Activated T-cell treated with anti-CD3 and anti-CD28 coated beads, Interleukin-2, amount 50 U/mL, for 72 hours (primary cell): ENCODE measurements at places on chromosomes 5 and 9.

- no peak for DNase-seq
Observed at GRCh38 chr5:85453026-85453349, 1068.3 kb upstream of the EDIL3 start.

GRCh38 chr9:37775216-37775919 lies 9.5 kb downstream of the EXOSC3 start:
- DNase-seq, result no peak

DNA sequence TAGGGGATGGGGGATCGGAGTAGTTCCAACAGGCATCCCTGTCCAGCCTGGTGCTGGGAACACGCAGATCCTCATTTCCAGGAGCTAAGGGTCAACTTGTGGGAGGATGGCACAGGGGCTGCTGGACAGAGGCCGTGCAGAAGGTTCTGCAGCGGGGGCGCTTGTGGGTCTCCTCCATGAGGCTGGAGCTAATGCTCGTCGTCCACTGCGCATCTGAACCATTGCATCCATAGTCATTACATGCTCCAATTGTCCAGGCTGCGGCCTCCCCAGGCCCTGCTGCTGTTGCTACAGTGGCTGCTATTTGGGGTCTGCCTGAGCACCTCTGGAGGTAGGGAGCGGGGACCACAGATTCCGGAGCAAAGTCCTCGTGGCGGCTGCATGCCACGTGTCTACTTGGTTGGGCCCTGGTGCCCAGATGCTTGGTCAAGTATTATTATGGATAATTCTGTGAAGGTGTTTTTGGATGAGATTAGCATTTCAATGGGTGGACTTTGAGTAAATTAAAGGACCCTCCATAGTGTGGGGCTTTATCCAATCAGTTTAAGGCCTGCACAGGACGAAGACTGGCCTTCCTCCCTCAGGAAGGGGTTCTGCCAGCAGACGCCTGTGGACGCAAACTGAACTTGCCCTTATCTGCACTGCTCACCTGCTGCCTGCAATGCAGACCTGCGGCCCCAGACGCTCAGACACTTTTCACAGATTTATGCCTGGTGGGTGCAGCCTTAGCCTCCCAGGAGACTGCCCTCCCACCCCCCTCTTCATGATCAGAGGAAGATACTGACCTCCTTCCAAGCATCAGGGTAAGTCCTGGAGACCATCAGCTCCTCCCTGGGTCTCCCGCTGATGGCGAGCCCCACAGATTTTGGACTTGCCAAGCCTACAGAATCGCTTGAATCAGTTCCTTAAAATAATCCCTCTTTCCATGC lies 127.5 kb upstream of the IRX4 start:
- DNase-seq, result no peak

- DNase-seq, result no peak
Observed at GRCh38 chr5:2399804-2400203, 351.7 kb downstream of the IRX2 start.

GRCh38 chr9:26142631-26143030 lies 464.4 kb upstream of the TUSC1 start:
- no peak for DNase-seq

GRCh38 chr5:168447808-168448207 lies 38.5 kb upstream of the RARS1 start:
- no peak for DNase-seq

DNA sequence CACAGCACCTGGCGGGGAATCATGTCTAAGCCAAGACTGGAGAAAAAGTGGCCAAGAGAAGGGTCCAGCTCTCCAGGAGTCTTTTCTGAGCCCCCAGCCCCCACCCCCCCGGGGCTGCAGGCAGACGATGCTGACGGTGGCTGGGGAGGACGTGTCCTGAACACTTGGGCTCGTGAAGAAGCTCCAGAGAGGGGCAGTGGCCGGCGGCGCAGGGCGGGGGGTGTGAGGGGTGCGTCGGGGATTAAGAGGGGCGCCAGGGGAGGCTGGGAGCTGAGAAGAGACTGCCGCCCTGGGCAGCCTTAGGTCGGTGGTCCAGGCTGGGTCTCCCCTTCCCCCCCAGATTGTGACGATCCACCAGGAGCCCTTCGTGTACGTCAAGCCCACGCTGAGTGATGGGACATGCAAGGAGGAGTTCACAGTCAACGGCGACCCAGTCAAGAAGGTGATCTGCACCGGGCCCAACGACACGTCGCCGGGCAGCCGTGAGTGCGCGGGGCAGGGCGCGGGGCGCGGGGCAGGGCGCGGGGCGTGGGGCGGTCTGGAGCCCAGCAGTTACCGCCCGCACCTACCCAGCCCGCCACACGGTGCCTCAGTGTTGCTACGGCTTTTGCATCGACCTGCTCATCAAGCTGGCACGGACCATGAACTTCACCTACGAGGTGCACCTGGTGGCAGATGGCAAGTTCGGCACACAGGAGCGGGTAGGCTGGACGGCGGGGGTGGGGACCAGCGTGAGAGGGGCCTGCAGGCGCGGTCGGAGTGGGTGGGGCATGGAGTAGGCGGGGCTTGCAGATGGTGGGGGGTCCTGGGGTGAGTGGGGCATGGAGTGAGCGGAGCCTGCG lies 8.9 kb downstream of the LRRC26 start:
- DNase-seq, result peak; percentile 25

DNA sequence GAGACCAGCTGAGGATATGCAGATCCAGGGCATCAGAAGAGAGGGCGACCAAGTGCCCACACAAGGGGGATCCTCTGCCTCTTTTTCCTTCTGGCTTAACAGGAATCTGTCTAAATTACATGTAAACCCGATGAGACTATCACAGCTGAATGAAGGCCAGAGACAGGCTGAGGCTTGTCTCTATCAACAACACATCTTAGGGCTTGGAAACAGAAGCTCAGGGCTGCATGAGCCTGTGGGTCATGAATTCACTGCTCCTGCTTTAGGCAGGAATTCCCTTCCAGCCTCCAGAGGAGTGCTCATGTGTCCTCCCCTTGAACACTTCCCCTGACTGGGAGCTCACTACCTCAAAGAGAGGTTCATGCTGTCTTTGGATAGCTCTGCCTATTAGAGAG lies 106.1 kb upstream of the PHYKPL start:
- DNase-seq, result no peak

DNA sequence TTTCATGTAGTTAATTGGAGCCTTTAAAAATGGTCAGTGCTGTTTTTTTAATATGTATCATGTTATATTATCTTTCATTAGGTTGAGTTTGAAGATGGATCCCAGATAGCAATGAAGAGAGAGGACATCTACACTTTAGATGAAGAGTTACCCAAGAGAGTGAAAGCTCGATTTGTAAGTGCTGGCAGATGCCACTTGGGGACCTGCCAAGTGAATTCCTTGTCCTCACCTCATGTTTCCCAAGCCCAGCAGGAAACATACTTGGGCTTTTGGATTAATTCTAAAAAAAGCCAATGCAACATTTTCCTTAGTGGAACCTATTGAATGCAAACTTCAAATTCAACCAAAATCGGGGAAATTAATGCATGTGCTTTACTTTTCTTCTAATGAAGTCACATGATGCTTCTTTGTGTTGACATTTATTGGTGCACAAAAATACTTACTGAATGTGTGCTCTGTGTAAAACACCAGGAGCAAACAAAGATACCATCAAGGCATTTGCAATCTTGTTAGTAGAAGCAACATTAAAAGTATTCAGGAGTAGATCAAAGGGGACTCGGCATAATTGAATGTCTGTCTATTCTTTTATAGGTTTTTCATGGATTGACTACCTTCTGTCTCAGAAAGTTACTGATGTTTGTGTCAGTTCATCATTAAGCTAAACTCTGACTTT lies 412.1 kb downstream of the KDM4C start:
- no peak for DNase-seq

- DNase-seq, result peak; percentile 25
Observed at GRCh38 chr9:2764353-2764752, 47.0 kb downstream of the KCNV2 start.

GRCh38 chr5:164148292-164148691 lies 642.9 kb downstream of the MAT2B start:
- DNase-seq, result no peak

- DNase-seq, result no peak
Observed at GRCh38 chr9:111271481-111272080, 58.4 kb downstream of the OR2K2 start.

- peak; percentile 33 for DNase-seq
Observed at GRCh38 chr9:132125944-132126679, 35.7 kb upstream of the NTNG2 start.

DNA sequence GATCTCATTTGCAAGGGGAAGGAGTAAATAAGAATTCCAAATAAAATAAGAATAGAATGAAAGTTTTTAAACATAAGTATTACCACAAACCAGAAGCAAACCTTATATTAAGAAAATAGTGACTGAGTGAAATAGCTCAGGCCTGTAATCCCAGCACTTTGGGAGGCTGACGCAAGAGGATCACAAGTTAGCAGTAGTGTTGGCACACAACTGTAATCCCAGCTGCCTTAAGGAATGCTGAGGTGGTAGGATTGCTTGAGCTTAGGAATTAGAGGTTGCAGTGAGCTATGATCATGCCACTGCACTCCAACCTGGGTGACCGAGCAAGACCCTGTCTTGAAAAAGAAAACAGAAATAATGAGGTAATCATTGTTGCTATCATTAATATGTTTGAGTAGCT lies 47.0 kb downstream of the APC start:
- DNase-seq, result no peak

- DNase-seq, result no peak
Observed at GRCh38 chr5:1207555-1207954, 6.2 kb downstream of the SLC6A19 start.

GRCh38 chr5:92147798-92148197 lies 764.7 kb upstream of the ARRDC3 start:
- no peak for DNase-seq

DNA sequence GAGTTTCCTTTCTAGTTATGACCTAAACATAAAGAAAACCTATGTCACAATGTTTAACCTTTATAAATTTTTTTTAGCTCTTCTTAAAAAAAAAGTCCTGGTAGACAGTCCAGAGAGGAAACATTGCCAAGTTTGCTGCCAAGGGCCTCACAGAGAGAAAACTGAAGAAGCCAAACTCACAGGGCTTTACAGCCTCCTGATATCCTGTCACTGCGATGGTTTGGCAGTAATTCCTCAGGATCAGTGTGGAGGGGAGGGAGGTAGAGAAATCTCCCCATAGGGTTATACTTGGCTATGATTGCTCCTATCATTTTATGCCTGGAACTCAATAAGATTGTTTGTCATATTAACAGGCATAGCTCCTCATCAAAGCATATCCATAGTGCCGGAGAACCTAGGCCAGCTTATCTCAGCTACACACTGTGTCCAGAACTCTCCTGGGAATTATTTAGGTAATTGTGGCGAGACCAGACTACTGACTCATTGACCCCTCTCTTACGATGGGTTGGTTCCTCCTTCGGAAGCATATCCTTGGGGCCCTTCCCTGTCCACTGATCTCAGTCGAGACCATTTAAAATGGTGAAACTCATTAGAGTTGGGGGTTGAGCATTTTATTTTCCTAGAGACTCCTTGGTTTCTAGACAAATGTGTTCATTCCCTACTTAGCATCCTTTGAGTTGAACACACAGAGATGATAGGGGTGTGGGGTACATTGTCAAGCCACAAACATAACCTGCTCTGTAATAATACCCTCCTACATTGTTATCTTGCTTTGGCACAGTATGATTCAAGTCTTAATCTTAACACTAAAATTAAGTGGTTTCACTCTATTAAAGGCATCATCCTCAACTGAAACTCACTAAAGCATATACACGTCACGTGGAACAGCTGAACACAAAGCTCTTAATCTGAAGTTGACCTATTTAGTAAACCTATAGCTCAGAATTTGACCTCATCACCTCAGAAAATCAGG lies 53.4 kb upstream of the TMC1 start:
- no peak for DNase-seq

- no peak for DNase-seq
Observed at GRCh38 chr9:81848472-81848871, 79.8 kb upstream of the SPATA31D4 start.

DNA sequence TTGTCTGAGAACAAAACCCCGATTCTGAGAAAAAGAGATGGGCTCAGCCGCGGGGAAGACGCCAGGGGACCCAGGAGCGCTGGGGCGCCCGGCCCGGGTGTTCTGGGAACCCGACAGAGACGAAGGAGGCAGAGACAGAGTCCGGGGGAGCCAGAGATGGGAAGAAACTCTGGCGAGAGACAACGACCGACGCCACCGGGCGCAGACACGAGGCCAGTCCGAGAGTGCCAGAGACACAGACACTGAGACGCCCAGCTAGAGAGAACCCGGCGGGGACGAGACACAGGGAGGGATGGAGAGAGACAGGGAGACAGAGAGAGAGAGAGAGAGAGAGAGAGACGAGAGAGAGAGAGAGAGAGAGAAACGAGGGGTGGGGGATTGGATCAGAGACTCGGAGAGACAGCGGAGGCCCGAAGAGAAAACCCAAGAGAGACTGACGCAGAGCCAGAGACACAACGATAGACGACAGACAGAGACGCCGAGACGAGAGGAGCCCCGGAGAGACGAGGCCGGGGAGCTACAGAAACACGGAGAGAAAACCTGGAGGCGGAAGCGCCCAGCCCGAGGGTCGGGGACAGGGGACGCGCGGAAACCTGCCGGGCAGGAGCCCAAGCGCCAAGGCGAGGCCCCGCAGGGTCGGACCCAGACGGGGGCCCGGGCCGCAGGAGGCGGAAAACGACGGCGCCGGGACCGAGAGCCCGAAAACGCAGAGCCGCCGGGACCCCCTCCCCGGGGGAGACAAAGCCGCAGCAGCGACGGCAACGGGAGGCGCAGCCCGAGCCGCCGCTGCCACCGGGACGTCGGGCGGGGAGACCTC lies 3.3 kb downstream of the NR5A1 start:
- DNase-seq, result no peak

DNA sequence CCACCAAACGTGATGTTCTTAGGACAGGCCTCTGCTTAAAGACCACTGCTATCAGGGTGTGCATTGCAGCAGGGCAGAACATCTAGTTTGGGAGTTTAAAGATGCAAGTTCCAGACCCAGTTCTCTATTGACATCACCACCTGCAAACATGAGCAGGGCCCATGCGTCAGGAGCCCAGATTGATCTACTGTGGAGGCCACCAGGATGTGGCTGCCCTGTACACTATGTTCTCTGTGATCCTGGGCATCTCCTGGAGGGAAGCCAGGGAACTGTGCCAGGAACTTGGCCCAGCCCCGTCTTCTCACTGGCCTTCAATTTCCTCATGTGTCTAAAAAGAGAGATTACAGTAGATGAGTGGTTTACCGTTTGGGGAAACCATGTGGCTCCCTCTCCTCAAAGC lies 87.1 kb downstream of the PDE6A start:
- DNase-seq, result no peak

DNA sequence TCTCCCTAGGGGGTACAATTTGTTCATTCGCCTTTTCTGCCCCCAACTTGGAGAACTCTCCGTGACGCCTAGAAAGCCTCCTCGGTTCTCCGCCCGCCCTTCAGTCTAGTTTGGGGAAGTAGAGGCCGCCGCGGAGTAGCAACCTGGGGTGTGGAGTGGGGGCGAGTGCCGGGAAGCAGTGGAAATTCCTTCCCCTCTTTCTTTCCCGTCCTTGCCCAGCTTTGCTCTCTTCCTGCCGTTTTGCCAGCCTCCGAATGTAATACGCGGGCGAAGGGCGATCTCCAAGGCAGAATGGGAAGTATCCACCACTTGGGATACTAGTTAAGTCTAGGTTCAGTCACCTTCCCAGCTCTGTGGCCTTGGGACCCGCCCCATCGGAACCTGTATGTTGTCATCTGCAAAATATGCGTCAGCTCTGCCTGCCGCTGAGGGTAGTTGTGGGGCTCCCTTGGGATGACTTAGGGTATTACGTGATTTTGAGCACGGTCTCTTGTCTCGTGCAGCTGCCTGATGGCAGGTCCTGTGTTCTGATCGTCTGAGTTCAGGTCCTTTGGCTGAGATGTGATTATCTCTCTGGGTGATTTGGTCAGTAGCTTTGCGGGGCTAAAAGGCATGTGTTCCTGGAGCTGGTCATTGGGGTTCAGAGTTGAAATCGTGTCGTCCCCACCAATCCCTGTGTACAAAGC lies 724 bp downstream of the PAM start:
- DNase-seq, result peak; percentile 81
